Pulmonary artery endothelial cell (primary cell): ENCODE measurements at places on chromosomes 3 and 15. TPM values are rescaled to one million over a fixed set of nuclear protein-coding genes. Genes with fewer than 3 reads are reported as not detected.

DNA sequence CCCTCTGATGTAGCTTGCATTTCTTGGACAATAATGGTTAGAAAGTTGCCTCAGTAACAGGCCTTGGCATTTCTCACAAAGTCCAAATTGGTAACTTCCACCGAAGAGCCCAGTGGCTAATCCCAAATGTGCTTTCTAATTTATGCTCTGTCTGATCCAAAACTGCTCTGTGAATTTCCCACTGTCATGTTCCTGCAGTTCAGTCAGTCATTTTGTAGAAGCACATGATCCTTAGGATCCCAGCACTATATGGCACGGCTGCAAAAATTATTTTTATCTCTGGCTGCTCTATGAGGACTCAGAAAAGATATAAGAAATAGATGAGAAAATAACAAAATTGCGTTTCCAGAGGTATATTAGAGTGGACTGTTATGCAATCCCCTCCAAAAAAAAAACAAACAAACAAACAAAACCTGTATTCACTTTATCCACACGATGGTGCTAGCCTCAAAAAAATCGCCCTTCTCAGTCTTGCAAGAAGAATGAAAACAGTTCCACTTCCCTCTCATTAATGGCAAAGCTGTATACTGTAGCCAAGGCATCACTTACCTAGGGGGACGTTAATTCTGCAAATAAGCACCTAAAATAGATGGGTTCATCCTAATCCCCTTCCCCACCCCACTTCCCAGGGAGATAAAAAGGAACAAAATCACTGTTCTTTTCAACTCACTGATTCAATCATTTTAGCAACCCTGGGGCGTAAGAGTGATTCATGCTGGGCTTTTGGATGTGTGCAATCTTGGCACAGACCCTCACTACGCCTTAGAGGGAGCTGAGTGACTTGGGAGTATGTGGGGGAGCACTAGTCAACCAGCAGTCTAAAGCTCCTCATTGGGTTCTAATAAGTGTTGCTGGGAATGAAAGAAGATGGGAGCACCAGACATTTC, 61.3 kb downstream of the TMCO5A start:
- peak; percentile 35 for DNase-seq

- DNase-seq: no peak
These were observed 11.7 kb downstream of the SLC30A4 start for GRCh38 chr15:45510758-45511280.

GRCh38 chr3:100927775-100928174, 65.4 kb downstream of the ABI3BP start:
- DNase-seq: no peak

HOMER2 gene
- total RNA-seq: 0.40 and 0.46 TPM in 2 replicates

- no peak for DNase-seq
These were observed 453.7 kb downstream of the NAALADL2 start for GRCh38 chr3:175312791-175313190.

GOLGA6D gene
- total RNA-seq: not detected in 2 replicates

GRCh38 chr3:99521551-99521950, 116.8 kb upstream of the COL8A1 start:
- no peak for DNase-seq

GRCh38 chr15:89504166-89504565, 7.8 kb upstream of the RHCG start:
- no peak for DNase-seq

CFAP92 gene
- 0.04 and 0.07 TPM in 2 replicates for total RNA-seq

TM6SF1 gene
- total RNA-seq: 35.1 and 46.6 TPM in 2 replicates

CRELD1 gene
- total RNA-seq: 29.1 and 41.7 TPM in 2 replicates

- DNase-seq: no peak
These were observed 22.3 kb downstream of the AP4E1 start for GRCh38 chr15:50930792-50931191.
